ENCODE measurements at places on chromosomes 2 and 18. TPM values are rescaled to one million over a fixed set of nuclear protein-coding genes. Genes with fewer than 3 reads are reported as not detected.

The SKA1 gene
- total RNA-seq, result 45.6 TPM

The TNFAIP6 gene
- not detected for total RNA-seq

The CUL3 gene
- total RNA-seq, result 66.9 TPM

DNA sequence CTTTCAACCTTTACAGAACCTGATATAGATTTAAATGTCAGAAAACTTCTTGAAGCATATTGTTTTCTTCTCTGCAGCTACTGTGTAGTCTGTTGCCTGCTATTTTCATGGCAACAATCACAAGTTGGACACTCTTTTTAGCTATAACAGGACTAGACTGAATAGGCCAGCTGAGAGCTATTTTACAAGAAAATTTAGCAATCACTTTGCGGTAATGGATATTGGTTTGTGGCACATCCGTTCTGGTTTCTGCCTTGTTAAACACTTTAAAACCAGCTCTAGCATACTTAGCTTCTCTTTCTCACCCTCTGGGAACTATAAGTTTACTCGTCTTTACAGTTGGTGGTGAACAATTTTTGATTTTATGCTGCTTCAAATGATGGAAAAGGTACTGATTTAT, 125.7 kb downstream of the MAP2 start:
- no peaks in the 10 kb centered on the region for H3K27me3 ChIP-seq
- no peak for DNase-seq
- H3K36me3 ChIP-seq, result no peaks in the 10 kb centered on the region

GRCh38 chr2:113053666-113054065, 999 bp upstream of the IL36B start:
- no peaks in the 10 kb centered on the region for H3K4me1 ChIP-seq
- DNase-seq, result no peak
- peaks cover 5% of the 10 kb centered on the region for H3K36me3 ChIP-seq
- no peak overlapping the region for H3K27ac ChIP-seq
